Hematopoietic multipotent progenitor cell treated with erythropoietin and hydrocortisone succinate and interleukin-3 and kit ligand, for 17 days (in vitro differentiated cells): ENCODE measurements at places on chromosomes 16 and 17.
A peak's percentile ranks its signal among the peaks of the same experiment; 100 is the strongest.

- DNase-seq = no peak
Observed at GRCh38 chr17:77528516-77529327, 388.0 kb downstream of the SEC14L1 start.

- no peak for DNase-seq
Observed at GRCh38 chr17:73410586-73411312, 98.9 kb upstream of the CDC42EP4 start.

DNA sequence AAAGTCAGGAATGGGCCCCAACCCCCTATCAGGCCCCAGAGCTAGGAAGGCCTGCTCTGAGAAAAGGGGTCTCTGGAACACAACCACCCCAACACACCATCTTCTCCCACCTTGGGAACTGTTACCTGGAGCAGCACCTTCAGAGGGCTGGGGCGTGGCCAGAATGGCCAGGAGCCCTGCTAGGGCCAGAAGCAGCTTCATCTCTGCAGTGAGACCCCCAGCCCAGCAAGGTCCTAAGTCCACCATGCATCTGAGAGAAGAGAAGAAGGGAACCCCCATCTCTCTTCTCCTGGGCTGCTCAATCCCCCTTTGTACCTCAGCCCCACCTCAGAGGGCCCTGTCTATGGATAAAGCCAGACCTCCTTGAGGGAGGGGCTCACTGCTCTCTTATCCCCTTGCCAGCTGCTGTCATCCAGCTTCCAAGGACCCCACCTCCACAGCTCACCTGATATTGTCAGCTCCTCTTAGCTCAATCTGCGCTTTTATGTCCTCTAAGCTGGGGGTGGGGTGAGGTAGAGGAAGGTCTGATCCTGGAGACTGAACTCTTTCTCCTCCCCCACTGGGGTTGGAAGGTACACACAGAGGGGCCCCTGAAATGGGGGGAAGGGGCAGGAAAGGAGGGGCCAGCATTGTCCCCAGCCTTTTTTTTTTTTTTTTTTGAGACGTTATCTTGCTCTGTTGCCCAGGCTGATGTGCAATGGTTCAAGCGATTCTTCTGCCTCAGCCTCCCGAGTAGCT lies at the start of gene MPO:
MPO (minus strand) TSS at position 456 of the 738 bp plus-strand sequence; CDS start at position 279, 177 bp downstream.
- no peak for DNase-seq

GRCh38 chr17:39636927-39637736 lies at the start of gene STARD3:
Gene STARD3, plus strand, starts transcription at chr17:39637144. Its CDS starts 16,388 bp downstream, at chr17:39653532.
- DNase-seq = peak; percentile 87

GRCh38 chr16:85172455-85173145 lies 60.3 kb upstream of the CIBAR2 start:
- no peak for DNase-seq

GRCh38 chr17:65794572-65794971 lies 233.1 kb upstream of the AXIN2 start:
- DNase-seq = no peak

DNA sequence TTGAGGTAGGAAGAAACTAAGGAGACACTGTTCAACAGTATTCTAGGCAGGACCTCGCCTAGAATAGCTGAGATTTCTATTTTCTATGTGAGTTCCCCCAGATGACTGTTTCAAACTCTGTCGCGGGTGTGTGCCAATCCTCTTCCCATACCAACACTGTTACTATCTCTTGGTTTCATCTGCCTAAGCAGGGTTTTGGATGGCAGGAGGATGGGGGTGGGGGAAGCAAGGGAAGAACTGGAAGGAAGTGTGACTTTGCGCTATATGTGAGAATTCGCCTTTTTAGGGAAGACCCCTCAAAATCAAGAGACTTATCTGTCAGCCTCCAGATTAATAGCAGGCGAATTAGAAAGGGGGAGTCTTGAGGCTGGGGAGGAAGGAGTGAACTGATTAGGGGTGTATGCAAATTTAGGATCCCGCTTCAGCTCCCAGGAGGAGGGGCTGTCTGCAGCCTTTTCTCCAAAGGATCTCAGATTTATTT lies 521 bp upstream of the G6PC3 start:
- no peak for DNase-seq

- no peak for DNase-seq
Observed at GRCh38 chr17:15220785-15221184, 44.3 kb downstream of the PMP22 start.

GRCh38 chr16:4602331-4602730 lies 12.4 kb downstream of the UBALD1 start:
- DNase-seq = no peak

- DNase-seq = no peak
Observed at GRCh38 chr16:4315186-4316107, at the start of gene GLIS2. Gene GLIS2, plus strand, starts transcription at chr16:4316067. Its CDS starts 16,214 bp downstream, at chr16:4332281.

DNA sequence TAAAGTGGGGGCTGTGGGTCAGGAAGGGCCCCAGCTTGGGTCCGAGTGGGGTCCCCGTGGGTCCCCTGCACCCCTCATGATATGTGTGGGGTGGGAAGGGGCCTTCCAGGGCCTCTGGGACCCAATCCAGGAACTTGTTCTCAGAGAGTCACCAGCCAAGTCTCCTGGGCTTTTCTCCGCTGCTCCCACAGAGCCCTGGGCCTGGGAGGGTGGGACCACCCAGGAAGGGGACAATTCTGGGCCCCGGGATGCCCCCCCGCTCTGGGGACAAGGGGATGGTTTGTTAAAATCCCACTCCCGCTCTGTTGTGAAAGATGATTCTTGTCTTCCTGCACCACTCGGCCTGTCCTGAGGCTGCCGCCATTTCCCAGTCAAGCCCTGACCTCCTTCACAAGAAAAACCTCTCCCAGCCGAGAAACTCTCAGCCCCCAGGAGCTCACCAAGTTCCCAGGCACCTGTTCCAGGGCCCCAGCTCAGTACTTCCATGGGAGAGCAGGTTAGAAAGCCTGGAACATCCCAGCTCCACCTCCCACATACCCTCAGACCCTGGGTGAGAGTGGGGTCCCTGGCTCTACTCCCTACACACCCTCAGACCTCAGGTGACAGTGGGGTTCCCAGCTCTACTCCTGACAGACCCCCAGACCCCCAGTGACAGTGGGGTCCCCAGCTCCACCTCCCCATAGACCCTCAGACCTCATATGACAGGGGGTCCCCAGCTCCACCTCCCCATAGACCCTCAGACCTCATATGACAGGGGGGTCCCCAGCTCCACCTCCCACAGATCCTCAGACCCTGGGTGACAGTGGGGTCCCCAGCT lies 75.1 kb downstream of the METRNL start:
- DNase-seq = no peak

DNA sequence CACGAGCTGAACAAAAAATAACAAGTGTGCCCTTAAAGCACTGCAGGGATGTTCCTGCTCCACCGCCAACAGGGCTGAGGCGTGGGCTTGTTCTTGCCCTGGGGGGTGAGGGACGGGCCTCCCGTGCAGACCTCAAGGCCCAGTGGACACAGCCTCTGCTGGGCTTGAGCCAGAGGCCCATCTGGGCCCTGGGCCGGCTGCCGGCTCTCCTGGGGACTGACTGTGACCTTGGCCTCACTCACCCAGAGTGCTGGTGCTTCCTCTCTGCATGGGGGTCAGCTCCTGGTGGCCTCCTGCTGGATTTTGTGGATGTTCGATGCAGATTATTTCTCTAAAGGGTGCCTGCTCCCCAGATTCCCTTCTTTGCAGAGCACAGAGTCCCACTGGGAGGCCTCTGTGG lies 54.2 kb upstream of the CDR2 start:
- DNase-seq = no peak

GRCh38 chr16:85614338-85615013 lies 1.4 kb downstream of the GSE1 start:
- peak; percentile 21 for DNase-seq

DNA sequence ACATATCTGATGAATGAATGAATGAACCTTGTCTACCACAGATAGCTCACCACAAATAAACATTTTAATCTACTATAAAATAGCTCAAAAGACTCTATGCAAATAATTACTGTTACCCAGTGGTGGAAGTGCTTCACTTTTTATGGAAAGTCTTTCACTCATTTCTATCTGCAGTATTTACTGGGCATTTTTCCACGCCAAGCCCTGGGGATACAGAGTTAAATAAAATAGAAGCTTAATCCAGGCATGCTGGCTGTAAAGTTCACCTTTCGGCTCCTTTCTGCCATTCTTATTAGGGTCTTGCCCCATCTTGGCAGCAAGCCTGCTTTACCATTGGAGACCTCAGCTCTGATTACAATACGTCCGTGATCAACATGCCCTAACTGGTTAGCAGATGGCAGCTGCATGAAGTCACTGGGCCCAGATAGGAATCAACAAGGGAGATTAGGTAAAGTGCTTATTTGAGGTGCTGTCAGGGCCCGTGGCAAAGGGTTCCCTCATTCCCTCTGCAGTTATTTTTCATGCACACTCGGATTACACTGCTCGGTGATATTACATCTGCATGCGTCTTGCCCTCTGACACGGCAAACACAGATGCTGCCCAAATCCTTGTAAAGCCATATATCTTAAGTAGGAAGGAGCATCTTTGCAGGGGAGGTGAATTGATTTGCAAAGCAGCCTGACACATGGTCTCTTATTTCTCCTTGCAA lies 648.9 kb downstream of the WWOX start:
- DNase-seq = no peak

DNA sequence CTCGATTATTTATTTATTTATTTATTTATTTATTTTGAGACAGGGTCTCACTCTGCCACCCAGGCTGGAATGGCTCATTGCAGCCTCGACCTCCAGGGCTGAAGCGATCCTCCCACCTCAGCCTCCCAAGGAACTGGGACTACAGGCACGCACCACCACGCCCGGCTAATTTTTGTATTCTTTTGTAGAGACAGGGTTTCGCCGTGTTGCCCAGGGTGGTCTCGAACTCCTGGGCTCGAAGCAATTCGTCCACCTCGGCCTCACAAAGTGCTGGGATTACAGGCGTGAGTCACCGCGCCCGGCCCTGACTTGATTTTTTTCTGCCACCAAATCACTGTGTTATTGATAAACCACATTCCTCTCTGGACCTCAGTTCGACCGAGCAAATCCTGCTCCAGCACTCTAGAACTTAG lies 758 bp upstream of the RPL23A start:
- no peak for DNase-seq

DNA sequence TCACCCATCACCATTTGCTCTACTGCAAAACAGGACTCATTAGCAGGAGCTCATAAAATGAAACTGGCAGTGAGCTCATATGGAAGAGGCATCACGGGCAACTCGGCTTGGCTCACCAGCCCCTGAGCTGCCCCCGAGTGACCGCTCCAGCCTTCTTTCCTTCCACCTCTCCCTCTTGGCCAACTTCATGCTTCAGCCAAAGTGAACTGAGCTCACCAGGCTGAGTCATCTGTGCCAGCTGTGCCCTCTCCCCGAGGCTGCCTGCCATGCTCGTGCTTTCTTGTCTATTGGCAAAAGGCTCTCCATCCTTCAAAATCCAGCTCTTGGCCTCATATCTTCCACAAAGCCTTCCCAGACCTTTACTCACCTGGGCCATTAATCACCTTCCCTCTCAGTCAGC lies 391.4 kb downstream of the WWOX start:
- no peak for DNase-seq

- no peak for DNase-seq
Observed at GRCh38 chr17:5619088-5619740, 34.9 kb upstream of the NLRP1 start.

- DNase-seq = no peak
Observed at GRCh38 chr17:46763416-46763815, 55.1 kb downstream of the WNT3 start.

GRCh38 chr16:74034862-74035261 lies 261.8 kb upstream of the PSMD7 start:
- no peak for DNase-seq

DNA sequence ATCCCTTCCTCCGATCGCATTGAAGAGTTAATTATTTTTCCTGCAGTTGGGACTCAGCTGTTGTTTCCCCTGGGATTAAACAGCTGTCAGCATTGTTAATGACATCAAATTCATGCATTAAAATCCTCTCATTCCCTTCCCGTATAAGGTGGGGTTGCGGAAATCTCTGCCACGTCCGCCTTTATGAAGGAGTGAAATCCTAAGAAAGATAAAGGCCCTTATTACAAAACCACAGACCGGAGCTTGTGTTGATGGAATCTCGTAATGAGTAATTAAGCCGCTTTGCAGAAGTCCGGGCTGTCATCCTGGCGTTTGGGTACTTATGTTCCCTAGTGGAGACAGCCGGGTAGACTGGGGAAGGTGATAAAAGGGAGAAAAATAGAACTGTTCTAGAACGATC lies 627.6 kb downstream of the MAF start:
- DNase-seq = no peak

DNA sequence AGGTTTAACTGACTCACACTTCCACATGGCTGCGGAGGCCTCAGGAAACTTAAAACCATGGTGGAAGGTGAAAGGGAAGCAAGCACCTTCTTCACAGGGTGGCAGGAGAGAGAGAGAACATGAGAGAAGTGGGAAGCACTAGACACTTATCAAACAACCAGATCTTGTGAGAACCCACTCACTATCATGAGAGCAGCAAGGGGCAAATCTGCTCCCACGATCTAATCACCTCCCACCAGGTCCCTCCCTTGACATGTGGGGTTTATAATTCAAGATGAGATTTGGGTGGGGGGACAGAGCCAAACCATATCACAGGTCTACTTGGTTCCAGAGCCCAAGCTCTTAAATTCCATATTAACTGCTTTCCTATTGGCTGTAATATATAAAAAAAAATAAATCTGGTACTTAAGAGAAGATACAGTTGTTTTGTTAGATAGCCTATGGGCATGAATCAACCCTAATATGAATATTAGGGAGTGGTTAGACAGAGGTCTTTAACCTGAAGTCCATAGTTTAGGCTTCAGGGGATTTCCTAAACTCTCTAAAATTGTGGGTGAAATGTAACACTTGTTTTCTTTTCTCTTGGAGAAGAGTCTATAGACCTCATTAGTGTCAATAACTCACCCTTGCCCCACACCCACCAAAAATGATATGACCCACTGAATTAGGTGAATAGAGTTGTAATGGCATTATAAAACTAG lies 56.7 kb downstream of the SKAP1 start:
- DNase-seq = no peak

GRCh38 chr17:5299383-5299782 lies 17.3 kb downstream of the RABEP1 start:
- DNase-seq = no peak

- DNase-seq = no peak
Observed at GRCh38 chr16:31186176-31186575, 6.2 kb downstream of the FUS start.

GRCh38 chr16:12588510-12588909 lies 215.2 kb downstream of the CPPED1 start:
- DNase-seq = no peak

GRCh38 chr16:85995541-85996423 lies 96.8 kb downstream of the IRF8 start:
- DNase-seq = no peak
